ENCODE measurements at places on chromosomes 7 and 10. TPM values are rescaled to one million over a fixed set of nuclear protein-coding genes. Genes with fewer than 3 reads are reported as not detected.

The CFTR gene
- not detected for total RNA-seq

The SPDYE9 gene
- not detected for total RNA-seq

The UCN3 gene
- not detected for total RNA-seq

The SLC26A3 gene
- total RNA-seq = not detected

The PNPLA8 gene
- total RNA-seq = 34.3 TPM

GRCh38 chr7:100482728-100483089 is 1.0 kb upstream of the NYAP1 start:
- DNase-seq = no peak

DNA sequence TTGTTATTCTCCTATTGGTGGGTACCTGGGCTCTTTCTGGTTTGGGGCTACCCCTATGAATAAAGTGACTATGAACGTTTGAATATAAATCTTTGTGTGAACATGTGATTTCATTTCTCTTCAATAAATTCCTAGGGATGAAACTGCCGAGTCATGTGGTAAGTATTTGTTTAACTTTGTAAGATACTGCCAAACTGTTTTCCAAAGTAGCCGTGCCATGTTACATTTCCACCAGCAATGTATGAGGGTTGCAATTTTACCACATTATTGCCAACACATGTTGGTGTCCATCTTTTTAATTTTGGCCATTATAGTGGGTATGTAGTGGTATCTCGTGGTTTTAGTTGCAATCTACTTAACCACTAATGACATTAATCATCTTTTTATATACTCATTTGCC is 94.7 kb downstream of the ZNRF2 start:
- DNase-seq = no peak

GRCh38 chr7:12458520-12459131 is 55.0 kb upstream of the VWDE start:
- no peak for DNase-seq

DNA sequence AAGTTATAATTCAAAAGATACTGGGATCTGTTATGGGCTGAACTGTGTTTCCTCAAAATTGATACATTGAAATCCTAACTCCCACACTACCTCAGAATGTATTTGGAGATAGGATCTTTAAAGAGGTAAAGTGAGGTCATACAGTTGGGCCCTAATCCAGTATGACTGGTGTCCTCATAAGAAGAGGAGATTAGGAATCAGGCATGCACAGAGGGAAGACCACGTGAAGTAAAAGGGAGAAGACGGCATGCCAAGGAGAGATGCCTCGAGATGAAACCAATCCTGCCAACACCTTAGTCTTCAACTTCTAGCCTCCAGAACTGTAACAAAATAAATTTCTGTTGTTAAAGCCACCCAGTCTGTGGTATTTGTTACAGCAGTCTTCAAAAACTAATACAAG is 5.9 kb upstream of the CFAP69 start:
- no peak for DNase-seq

- no peak for DNase-seq
These were observed 6.8 kb upstream of the LAT2 start for GRCh38 chr7:74202841-74203556.

- DNase-seq = no peak
These were observed 116.2 kb downstream of the CAMK1D start for GRCh38 chr10:12465385-12466136.

DNA sequence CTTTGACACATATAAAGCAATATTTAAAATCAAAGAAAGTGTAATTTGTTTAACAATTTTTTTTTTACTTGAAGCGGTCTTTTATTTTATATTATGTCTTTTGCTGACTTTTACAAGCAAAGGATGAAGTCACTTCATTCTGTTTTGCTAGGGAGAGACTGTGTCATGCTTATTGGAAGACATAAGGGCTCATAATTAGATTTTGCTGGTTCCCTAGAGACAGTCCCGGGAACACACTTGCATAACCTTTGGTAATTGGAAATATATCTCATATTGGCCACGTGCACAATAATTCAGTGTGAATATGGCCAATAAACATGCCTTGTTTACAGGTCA is 448 bp upstream of the NET1 start:
- DNase-seq = no peak

DNA sequence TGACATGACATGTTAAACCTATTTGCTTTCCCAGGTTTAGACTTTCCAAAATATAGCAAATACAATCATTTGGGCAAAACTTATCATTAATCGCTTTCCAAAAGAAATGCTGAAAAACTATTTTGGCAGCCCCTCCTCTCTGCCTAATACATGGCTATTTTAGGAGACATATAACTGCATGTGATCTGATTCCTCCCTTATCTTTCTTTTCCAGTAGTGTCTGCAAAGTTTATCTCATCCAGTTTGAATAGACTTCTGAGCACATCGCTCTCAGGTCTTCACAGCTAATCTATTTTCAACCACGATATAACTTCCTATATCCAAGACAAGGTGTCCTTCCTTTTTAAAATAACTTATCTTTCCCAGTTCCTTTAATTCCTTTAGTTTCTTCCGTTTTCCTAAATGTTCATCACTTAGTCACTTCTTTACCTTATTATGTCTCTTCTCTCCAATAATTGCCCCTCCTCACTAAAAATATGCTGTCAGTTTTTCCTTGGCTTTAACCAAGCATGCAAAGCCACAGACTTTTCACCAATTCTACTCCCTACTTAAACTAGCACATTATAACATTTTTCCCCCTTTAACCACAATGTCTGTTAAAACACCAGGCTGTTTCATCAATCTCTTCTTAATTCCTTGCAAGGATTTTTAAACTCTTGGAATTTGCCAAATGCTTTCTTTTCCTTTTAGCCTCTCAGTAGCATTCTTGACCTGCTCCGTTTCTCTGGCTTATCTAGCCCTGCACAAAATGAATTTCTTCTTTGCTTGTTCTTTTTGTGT is 24.4 kb downstream of the GNG11 start:
- no peak for DNase-seq

- DNase-seq = no peak
These were observed 51.9 kb downstream of the ZNF365 start for GRCh38 chr10:62426086-62426485.

- no peak for DNase-seq
These were observed 74.8 kb downstream of the SVIL start for GRCh38 chr10:29559996-29560395.

DNA sequence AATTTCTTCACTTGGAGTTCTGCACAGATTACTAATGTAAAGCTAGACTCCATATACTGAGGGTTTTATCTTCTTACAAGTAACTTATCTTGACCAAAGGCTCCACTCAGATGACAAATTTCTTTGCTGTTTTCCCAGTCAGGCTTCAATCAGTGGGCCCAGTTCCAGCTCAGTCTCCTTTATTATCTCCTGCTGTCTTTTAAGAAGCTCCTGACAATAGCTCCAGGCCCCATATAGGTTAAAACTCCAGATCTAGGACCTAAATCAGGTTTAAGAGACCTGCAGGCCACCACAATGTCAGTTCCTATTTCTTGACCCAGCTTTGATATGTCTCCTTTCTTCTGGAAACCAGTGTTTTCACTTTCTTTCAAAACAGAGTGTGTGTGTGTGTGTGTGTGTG is 165.2 kb downstream of the RELN start:
- no peak for DNase-seq

GRCh38 chr7:74449809-74450397 is 3.8 kb upstream of the GTF2IRD1 start:
- peak; percentile 68 for DNase-seq

GRCh38 chr7:47327346-47327697 is 254.6 kb downstream of the TNS3 start:
- peak; percentile 59 for DNase-seq

- no peak for DNase-seq
These were observed 125.6 kb upstream of the ZNF32 start for GRCh38 chr10:43774234-43774769.

DNA sequence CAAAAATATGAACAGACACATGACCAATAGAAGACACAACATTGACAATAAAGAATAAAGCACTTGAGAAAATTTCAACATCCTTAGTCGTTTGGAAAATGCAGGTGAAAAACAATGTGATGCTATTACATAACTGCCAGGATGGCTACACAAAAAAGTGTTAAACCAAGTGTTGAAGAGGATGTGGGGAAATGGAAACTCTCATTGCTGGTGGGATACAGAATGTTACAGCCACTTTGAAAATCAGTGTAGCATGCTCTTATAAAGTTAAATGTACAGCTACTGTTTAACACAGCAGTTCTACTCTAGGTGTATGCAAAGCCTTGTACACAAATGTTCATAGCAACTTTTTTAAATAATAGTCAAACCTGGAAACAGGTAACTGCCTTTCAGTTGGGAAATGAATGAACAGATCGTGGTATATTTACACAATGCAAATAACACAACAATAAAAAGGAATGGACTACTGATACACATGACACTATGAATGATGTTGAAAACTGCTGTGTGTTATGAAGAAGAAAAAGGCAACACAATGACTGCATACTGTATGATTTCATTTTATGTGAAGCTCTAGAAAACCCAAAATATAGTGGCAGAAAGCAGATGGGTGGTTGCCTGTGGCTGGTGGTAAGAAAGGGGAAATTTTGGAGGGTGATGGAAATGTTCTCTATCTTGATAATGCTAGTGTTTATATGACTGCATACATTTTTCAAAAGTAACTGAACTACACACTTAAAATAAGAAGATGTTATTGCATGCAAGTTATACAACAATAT is 102.2 kb upstream of the VIPR2 start:
- no peak for DNase-seq

DNA sequence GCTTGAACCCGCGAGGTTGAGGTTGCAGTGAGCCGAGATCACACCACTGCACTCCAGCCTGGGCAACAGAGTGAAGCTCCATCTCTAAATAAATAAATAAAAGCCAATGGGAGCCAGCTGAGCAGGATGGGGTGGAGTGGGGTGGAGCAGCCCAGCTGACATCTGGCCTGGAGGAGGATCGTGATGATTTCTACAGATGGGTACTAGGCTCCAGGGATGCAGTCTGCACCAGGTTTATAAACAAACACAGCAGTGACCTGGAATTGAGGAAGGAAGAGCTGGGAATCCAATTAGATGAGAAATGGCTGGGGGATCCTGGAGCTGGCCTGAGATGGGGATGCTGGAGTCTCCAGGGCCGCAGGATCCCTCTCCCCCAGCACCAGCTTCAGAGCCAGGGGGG is 7.3 kb upstream of the GRIFIN start:
- no peak for DNase-seq

DNA sequence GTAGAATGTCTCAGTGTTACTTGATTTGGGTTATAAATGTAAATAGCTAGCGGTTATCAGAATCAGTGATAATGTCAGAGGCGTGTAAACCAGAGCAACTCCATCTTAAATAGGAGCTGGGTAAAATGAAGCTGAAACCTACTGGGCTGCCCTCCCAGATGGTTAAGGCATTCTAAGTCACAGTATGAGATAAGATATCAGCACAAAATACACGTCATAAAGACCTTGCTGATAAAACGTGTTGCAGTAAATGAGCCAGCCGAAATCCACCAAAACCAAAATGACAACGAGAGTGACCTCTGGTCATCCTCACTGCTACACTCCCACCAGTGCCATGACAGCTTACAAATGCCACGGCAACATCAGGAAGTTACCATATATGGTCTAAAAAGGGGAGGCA is 172.3 kb downstream of the CHRM2 start:
- no peak for DNase-seq

DNA sequence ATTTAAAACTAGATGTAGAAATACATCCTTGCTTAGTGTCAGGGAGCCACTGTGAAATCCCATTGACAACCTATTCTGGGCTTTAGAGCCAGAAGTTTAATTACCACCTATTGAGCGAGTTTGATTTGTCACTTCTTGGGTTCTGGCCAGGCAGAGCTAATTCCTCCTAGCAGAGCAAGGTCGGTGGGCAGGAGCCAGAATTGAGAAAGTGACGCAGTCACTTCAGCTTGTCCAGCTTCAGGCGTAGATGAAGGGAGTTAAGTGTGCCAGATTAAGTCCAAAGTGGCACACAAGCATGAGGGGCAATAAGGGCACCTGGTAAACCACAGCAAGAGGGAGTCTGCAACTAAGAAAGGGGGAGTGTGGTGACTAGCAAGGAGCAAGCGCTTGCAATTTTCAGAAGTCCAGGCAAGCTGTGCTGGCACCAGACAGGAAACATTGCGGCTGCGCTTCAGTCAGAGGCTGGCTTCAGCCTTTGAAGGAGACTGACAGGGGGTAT is 119.4 kb downstream of the ST7 start:
- DNase-seq = no peak

GRCh38 chr7:28748933-28749584 is 209.1 kb downstream of the TRIL start:
- no peak for DNase-seq

GRCh38 chr7:126755381-126755780 is 497.4 kb downstream of the GRM8 start:
- no peak for DNase-seq

DNA sequence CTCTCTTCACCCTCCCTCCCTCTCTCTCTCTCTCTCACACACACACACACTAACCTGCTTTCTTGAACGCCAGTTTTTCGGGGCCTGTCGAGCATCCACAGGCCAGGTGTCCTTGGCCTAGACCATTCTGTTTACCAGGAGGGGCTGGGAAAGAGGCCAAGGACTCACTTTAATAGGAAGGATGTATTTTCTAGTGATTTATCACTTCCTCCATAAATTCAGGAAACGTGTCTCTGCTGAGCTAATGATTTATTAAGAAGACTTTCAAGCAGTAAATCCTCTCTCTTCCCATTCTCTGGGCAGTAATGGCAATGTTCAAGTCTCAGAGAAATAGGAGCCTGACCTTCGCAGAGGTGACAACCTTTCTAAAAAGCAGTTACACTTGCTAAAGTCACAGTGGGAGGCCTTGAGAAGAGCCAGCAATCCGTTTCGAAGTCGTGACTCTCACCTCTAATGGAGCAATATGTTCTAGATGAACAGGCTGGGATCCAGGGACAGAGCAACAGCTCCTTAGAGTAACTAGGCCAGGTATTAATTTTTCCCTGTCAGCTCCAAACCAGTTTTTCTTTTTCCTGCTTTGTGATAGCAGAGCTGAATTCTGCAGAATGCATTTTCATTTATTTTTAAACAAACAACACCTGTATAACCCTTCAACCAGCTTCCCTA is 1357.5 kb upstream of the SORCS1 start:
- no peak for DNase-seq

- no peak for DNase-seq
These were observed 45.2 kb downstream of the WIPF3 start for GRCh38 chr7:29851487-29851886.

- DNase-seq = no peak
These were observed 35.2 kb downstream of the CYP17A1 start for GRCh38 chr10:102801978-102802377.

DNA sequence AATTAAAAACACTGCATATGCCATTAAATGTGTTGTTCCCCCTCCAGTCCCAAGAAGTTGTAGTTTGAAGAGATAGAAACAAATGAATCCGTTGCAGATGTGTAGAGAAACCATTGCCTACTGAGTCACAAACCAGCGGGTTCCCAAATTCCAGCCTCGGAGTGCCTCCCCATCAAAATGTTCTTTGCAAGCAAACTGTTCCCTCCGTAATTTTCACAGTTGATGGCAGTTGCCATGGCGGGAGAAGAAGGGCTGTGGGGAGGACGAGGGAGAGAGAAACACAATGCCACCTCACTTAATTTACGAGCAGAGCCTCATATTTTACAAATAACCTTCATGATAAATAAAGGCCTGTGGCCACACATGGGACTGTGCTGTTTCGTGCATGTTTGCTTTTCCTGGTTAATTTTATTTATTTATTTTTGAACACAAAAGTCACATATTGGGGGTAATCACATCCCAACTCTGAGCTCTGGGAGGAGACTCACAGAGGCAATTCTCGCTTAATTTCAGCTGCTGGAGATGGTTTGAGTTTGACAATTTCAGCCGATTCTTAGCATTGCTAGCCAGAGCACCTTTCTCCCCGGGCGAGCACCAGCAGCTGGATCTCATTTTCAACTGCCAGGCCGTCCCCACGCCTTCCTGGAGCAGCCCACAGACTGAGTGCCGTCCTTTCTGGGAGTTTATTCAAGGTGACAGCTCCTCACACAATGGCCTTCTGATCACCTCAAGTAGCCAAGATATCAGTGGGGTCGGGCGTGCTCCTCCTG is 1084.2 kb downstream of the KCNMA1 start:
- DNase-seq = no peak

Measured in sciatic nerve (tissue), 2 donors.